ENCODE measurements at places on chromosomes 6 and 20.

GRCh38 chr6:41937861-41938574 is 3.6 kb downstream of the CCND3 start:
- peaks cover 26% of the 10 kb centered on the region for H3K4me1 ChIP-seq
- no peak for DNase-seq
- H3K36me3 ChIP-seq: peaks cover 5% of the 10 kb centered on the region
- H3K27me3 ChIP-seq: no peaks in the 10 kb centered on the region

- H3K27ac ChIP-seq: peak overlapping the region; percentile 92
- peak overlapping the region; percentile 37 for H3K4me3 ChIP-seq
- H3K36me3 ChIP-seq: no peaks in the 10 kb centered on the region
- H3K4me1 ChIP-seq: no peaks in the 10 kb centered on the region
Measured at GRCh38 chr6:106163446-106163965, 77.4 kb downstream of the PRDM1 start.

GRCh38 chr6:112787371-112787770 is 440.2 kb downstream of the RFPL4B start:
- H3K4me3 ChIP-seq: no peak overlapping the region
- no peak overlapping the region for H3K27ac ChIP-seq
- H3K36me3 ChIP-seq: no peaks in the 10 kb centered on the region
- no peak for DNase-seq
- no peaks in the 10 kb centered on the region for H3K4me1 ChIP-seq

- H3K27me3 ChIP-seq: no peaks in the 10 kb centered on the region
- no peak overlapping the region for H3K4me3 ChIP-seq
- DNase-seq: no peak
- H3K36me3 ChIP-seq: no peaks in the 10 kb centered on the region
- no peaks in the 10 kb centered on the region for H3K4me1 ChIP-seq
- no peak overlapping the region for H3K27ac ChIP-seq
Measured at GRCh38 chr6:125753218-125753936, 3.9 kb downstream of the HEY2 start.

DNA sequence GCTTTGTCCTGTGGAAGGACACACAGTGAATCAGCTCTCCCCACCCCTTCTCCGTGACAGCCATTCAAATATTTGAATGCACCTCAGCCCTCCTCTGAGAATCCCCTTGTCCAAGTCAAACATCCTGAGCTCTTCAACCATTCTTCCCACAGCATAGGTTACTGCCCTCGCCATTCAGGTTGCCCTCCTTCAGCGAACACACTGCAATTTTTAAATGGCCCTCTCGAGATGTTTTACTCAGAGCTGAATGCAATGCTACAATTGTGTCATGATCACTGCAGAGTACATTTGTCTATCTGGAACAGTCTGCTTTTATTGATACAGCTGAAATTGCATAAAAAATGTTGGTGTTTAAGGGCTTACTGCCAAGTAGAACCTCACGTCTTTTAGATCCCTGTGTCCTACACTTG is 48.9 kb downstream of the SLC2A12 start:
- no peak for DNase-seq
- no peaks in the 10 kb centered on the region for H3K36me3 ChIP-seq
- no peaks in the 10 kb centered on the region for H3K27me3 ChIP-seq
- H3K4me3 ChIP-seq: no peak overlapping the region
- no peaks in the 10 kb centered on the region for H3K4me1 ChIP-seq

GRCh38 chr20:61976644-61977418 is 88.8 kb downstream of the TAF4 start:
- H3K27ac ChIP-seq: no peak overlapping the region
- H3K27me3 ChIP-seq: no peaks in the 10 kb centered on the region
- no peaks in the 10 kb centered on the region for H3K4me1 ChIP-seq

GRCh38 chr20:31780839-31781238 is 38.3 kb upstream of the MYLK2 start:
- H3K4me3 ChIP-seq: no peak overlapping the region
- H3K36me3 ChIP-seq: no peaks in the 10 kb centered on the region
- no peak for DNase-seq
- no peak overlapping the region for H3K27ac ChIP-seq
- no peaks in the 10 kb centered on the region for H3K4me1 ChIP-seq

DNA sequence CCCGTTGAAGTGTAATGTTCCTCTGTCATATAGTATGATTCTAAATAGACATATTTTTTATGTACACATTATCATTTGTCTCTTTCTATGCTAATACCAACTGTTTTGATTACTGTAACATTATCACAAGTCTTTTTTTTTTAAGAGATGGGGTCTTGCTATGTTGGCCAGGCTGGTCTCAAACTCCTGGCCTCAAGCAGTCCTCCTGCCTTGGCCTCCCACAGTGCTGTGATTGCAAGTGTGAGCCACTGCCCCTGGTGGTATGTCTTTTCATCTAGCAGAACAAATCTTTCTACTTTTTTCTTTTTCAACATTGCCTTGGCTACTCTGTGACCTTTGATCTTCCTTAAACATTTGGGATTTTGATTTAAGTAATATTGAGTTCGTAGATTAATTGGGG is 57.7 kb downstream of the SLX4IP start:
- H3K36me3 ChIP-seq: no peaks in the 10 kb centered on the region
- no peak overlapping the region for H3K4me3 ChIP-seq
- H3K4me1 ChIP-seq: no peaks in the 10 kb centered on the region

DNA sequence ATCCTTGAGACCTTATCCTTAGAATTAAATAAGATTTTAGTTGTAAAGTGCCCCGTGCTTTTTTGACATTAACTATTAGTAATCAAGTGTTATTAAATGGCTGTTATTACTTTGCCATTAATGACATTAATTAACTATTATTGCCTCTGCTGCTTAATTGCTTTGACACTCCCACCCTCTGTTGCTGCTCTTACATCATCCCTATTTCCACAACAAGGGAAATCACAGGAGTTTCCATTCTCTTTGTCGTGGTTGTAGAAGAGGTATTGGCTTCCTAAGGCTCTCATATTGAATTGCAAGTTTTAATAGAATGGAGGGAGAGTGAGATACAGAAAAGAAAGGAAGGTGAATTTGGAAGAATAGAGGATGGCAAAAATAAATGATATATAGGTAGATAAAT is 545.8 kb downstream of the MMUT start:
- no peak for DNase-seq
- H3K4me3 ChIP-seq: no peak overlapping the region
- no peak overlapping the region for H3K27ac ChIP-seq
- H3K36me3 ChIP-seq: no peaks in the 10 kb centered on the region
- H3K27me3 ChIP-seq: no peaks in the 10 kb centered on the region

DNA sequence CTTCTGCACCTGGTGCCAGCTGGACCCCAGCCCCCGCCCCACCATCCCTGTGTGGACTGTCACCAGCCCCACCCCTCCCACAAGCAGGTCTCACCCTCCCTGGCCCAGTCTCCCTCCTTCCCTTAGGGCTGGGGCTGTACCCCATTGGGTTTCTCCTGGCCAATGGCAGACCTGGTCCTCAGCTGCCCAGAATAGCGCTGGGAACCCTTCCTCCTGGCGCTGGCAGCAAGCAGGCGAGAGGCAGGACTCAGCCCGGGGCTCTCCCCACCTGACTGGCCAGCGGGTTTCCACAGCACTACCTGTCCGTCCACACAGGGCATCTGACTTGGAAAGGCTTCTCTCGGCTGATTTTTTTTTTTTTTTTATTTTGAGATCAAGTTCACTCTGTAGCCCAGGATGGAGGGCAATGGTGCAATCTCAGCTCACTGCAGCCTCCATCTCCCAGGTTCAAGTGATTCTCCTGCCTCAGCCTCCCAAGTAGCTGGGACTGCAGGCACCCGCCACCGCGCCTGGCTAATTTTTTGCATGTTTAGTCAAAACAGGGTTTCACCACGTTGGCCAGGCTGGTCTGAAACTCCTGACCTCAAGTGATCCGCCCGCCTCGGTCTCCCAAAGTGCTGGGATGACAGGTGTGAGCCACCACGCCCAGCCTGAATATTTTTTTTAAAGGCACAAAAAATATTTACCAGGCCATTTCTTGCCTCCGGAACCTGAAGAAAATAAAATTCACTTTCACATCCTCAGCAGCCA is 21.6 kb upstream of the CHRNA4 start:
- H3K4me1 ChIP-seq: no peaks in the 10 kb centered on the region
- H3K27ac ChIP-seq: no peak overlapping the region
- no peaks in the 10 kb centered on the region for H3K36me3 ChIP-seq
- H3K27me3 ChIP-seq: peaks cover 69% of the 10 kb centered on the region
- DNase-seq: no peak

- H3K27ac ChIP-seq: peak within 1 kb of the TSS; percentile 90
- no peaks in the 10 kb centered on the region for H3K36me3 ChIP-seq
- H3K4me3 ChIP-seq: peak within 1 kb of the TSS; percentile 66
- no peak for DNase-seq
- no peaks in the 10 kb centered on the region for H3K27me3 ChIP-seq
- H3K4me1 ChIP-seq: peaks cover 5% of the 10 kb centered on the region
Measured at GRCh38 chr20:33662172-33662571, at the start of gene C20orf144. C20orf144 (plus strand) TSS chr20:33662327; CDS start chr20:33662346, 19 bp downstream.

DNA sequence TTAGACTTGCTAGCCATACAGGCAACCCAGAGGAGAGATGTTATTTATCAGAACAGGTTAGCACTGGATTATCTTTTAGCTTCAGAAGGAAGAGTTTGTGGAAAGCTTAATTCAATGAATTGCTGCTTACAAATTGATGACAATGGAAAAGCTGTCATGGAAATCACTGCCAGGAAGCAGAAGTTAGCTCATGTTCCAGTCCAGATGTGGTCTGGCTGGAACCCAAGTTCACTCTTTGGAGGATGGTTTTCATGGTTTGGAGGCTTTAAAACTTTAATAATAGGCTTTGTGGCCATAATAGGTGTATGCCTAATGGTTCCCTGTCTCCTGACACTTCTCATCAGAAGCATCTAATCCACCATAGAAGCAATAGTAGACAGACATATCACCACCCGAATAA is 699.0 kb downstream of the PHF3 start:
- H3K4me3 ChIP-seq: no peak overlapping the region
- H3K27ac ChIP-seq: no peak overlapping the region

- H3K27ac ChIP-seq: no peak overlapping the region
- no peaks in the 10 kb centered on the region for H3K4me1 ChIP-seq
- H3K36me3 ChIP-seq: no peaks in the 10 kb centered on the region
- DNase-seq: no peak
- no peak overlapping the region for H3K4me3 ChIP-seq
Measured at GRCh38 chr6:68240726-68241125, 394.4 kb upstream of the ADGRB3 start.

All from breast epithelium (tissue), 4 donors.